ENCODE measurements at places on chromosomes 16 and 17. TPM values are rescaled to one million over a fixed set of nuclear protein-coding genes. Genes with fewer than 3 reads are reported as not detected.

- ATAC-seq: no peak
Measured at GRCh38 chr17:27049104-27049784, 244.7 kb upstream of the WSB1 start.

DNA sequence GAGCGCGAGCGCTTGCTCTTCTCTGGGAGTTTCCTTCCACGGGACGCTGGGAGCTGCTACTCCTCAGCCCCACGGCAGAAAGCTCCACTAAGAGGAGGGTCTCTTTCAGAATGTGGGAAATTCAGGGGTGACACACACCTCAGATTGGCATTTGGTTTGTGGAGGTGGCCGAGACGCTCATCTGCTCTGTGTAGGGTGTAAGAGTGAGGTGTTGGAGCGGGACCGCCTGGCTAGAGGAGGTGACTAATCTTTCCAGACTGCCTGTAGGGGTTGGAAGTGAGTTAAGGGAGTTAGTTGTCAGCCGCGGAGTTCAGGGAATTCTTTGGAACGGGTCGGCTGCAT is 735 bp downstream of the PSMD11 start:
- ATAC-seq: peak; percentile 76

DNA sequence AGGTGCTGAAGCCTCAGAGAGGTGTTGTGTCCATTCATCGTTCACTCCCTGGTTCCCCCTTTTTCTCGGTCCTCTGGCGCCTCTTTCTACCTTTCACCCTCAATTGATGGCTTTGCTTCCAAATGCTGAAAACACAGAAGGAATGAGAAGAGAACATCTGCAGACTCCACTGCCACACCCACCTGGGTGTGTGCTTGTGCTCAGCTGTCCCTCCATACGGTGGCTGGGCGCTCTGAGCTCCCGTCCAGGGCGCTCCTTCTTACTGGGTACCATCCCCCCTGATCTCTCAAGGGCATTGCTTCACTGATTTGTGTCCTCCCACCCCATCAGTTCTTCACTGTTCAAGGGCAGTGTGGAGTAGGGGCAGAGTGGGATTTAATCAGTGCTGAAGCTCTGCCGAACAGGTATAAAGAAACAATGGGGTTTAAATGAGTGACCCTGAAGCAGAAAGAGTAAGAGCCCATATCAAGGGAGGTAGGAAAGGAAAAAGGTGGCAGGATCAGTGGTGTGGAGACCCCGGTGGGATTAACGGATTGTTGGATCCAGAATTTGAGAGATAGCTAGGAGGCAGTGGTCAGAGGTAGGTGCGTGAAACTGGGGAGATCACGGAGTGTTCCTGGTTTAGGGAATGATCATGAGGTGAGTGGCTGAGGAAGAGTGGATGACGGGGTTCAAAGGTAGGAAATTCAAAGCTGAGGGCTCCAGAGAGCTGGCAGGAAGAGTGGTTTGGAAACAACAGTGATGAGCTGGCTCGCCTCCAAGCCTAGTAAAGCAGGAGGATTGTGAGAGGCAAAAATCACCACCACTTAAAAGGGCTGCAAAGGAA is 40.8 kb downstream of the MRTFB start:
- no peak for ATAC-seq

DNA sequence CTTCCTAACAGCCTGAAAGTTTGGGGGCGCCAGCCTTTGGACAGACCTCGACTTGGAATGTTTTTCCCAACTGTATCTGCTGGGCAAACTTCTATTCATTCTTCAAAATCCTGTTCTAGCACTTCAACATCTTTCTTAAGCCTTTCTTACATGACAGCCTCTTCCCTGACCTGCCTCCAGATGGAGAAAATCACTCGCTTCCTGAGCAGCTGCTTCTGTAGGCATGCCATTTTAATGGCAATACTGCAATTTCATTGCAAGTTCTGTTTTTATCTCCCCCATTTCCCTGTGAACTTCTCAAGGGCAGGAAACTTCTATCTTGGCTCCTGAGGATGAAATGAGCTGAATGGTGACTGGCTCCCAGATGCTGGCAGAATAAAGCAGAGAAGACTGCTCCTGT is 128.8 kb upstream of the ASIC2 start:
- no peak for ATAC-seq

- ATAC-seq: no peak
Measured at GRCh38 chr16:3215601-3216262, 19.2 kb downstream of the ZNF200 start.

The C16orf89 gene
- 0.56 TPM for total RNA-seq

- no peak for ATAC-seq
Measured at GRCh38 chr16:46629331-46630219, 8.4 kb upstream of the SHCBP1 start.

DNA sequence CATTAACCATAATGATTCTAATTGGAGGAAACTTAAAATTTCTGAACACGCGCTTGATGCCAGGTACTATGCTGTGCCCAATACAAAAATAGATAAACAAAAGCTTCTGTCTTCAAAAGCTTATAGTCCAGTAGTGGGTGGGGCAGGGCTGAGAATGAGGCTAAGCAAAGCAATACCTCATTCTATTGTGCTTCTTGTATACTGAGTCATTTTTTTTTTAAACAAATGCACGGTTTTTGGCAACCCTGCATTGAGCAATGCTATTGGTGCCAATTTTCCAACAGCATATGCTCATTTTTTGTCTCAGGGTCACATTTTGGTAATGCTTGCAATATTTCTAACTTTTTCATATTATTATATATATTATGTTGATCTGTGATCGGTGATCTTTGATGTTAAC is 34.7 kb upstream of the HNF1B start:
- peak; percentile 28 for ATAC-seq

- ATAC-seq: no peak
Measured at GRCh38 chr17:52025236-52025635, 133.3 kb downstream of the CA10 start.

DNA sequence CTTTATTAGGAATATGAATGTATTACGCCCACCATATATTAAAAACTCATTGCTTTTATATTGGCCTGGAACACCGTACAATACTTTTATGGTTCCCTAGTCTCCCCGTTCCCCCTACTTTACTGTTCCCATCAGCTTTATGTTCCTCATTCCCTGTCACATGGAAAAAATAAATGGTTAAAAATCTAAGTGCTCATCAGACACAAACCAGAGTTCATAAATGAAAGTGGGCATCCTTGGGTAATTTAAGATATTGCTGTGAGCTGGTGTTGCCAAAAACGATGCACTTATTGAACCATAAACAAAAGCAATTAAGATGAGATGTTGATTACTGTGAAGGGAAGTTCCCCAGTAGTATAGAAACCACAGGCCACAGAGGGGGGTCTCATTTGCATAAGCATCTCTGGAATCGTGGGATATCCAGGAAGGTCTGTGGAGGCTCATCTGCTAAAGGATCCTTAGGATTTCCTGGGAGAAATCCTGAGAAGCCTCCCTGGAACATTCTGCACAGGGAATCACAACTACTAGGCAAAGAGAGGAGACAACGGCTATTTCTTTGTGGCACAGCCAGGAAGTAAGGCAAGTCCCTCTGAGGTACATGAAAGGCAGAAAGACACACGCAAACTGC is 591.4 kb upstream of the CDH11 start:
- ATAC-seq: no peak

The TBC1D28 gene
- not detected for total RNA-seq

GRCh38 chr17:19896679-19897078 is 28.9 kb upstream of the ULK2 start:
- ATAC-seq: no peak

DNA sequence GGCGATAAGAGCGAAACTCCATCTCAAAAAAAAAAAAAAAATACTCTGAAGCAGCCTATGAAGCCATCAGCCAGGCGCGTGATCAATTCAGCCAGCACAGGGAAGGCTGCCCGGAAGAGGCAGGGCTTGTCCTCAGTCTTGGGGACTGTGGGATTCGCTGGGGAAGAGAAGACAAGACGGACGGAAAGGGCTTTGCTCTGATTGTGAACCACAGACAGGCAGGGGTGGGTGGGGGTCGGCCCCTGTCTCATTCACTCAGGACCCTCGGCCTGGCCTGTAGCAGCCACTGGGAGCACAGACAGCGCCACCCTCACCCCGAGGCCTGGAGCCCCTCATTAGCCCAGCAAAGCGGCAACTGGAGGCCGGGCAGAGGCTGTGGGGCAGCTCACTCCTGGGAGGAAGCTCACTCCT is 37.2 kb downstream of the ABR start:
- no peak for ATAC-seq

- no peak for ATAC-seq
Measured at GRCh38 chr16:58119509-58119845, 9.7 kb downstream of the CFAP20 start.

DNA sequence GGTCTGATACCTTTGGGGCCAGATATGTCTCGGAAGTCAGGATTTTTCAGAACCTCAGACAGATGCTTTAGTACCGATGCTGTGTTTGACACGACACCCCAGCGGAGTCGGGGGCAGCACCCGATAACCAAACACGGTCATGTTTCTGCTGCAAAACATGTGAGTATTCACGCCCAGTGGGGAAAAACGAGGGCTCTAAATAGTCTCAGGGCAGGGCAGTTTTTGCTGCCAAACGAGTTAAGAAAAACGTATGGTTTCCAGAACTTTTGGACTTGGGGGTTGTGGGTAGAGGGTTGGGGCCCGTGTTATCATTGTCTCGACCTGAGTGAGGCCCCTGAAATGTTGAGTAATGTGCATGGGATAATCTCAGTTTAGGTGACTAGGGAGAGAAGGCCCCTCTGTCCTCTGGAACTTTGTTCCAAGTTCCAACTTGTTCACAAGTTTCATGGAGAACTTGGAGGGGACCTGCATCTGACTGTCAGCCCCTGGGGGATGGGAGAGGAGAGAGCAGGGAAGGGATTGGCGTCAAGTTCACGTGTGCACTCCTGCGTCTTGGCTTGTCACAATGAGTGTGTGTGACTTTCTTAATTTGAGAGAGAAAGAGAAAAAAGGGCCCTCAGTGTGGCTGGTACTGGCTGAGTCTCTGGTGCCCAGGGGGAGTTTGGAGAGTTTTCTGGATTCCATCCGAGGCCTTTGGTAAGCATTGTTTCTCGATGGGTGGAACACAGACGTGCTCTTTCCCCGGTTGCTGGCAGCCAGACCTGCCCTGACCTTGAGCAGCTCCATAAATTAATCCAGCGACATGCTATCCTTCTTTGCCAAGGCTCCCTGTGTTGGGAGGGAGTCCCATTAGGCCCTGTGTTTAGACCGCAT is 83.9 kb upstream of the CIBAR2 start:
- peak; percentile 23 for ATAC-seq

The GALR2 gene
- 0.44 TPM for total RNA-seq

- no peak for ATAC-seq
Measured at GRCh38 chr16:46746821-46747776, 1.0 kb downstream of the MYLK3 start.

GRCh38 chr16:84712801-84713775 is 13.3 kb downstream of the USP10 start:
- no peak for ATAC-seq

DNA sequence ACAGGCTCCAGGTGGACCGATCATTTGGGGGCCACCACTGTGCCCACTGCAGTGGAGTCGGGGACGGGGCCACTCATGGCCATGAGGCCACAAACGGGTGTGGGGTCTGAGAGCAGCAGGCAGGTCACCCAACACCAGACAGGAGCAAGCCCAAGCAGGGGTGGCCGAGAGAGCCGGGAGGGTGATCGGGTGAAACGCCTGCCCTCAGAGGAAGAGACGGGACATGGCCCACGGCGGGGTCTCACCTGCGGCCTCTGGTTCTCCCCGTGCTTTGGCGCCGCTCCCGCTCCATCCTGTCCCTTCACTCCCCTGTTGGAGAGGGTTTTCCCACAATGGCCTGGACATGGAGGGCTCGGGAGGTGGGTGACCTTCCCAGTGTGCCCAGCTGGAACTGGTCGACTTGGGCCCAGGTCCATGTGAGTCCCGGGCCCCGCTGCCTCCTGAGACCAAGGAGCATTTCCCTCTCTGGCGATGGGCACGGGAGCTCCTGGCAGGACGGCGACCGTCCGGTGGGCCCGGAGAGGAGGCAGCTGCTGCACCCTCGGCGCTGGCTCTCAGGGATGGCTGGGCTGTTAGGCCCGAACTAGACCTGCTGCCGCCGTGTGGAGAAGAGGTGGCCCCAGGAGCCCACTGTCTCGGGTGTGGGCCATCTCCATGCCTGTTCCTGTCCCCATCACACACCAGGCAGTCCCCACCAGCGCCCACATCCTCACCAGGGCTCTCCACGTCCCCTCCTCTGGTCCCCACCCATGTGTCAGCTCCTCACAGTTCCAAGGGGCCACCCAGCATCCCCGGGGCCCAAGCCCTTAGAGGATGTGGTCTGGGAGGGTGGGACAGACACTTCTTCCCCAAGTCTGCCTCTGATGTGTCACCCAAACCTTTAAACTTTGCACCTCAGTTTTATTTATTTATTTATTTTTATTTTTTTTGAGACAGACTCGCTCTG is 13.4 kb upstream of the BAHCC1 start:
- no peak for ATAC-seq

The C17orf58 gene
- 5.9 TPM for total RNA-seq

DNA sequence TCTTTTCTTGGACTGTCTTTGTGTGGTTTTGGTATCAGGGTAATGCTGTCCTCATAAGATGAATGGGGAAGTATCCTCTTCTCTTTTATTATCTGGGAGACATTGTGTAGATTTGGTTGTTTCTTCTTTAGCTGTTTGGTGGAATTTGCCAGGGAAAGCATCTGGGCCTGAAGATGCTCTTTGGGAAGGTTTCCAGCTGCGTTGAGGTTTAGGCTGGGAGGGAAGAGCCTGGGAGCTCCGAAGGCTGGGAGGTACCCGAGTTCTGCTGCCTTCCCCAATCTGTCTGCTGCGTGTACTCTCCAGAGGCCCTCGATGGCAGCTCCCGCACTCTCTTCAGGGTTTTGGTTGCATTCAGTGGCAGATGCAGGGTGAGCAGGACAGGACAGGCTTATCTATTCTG is 25.6 kb upstream of the CRISPLD2 start:
- ATAC-seq: no peak

GRCh38 chr16:68406458-68407152 is 41.7 kb downstream of the SMPD3 start:
- no peak for ATAC-seq

The OTOP3 gene
- total RNA-seq: 14.7 TPM

The CTF1 gene
- total RNA-seq: 2.3 TPM

The MT1H gene
- total RNA-seq: 5.0 TPM

- no peak for ATAC-seq
Measured at GRCh38 chr16:49602201-49602975, 228.8 kb downstream of the C16orf78 start.

DNA sequence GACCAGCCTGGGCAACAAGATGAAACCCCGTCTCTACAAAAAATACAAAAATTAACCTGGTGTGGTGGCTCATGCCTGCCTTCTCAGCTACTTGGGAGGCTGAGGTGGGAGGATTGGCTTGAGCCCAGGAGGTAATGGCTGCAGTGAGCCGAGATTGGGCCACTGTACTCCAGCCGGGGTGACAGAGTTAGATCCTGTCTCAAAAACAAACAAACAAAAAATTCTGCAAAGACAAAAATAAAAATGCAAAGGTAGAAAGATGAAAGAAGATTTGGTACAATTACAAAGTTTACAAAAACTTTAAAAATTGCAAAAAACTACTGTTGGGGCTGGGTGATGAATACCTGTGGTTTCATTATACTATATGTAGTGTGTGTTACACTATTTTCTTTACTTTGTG is 5.5 kb upstream of the CDH1 start:
- ATAC-seq: no peak

The CA7 gene
- not detected for total RNA-seq

The KRTAP3-1 gene
- not detected for total RNA-seq

The CTDNEP1 gene
- 87.6 TPM for total RNA-seq

Data from esophagus mucosa (tissue), 1 donor.